ENCODE measurements at places on chromosomes 3 and 15.

DNA sequence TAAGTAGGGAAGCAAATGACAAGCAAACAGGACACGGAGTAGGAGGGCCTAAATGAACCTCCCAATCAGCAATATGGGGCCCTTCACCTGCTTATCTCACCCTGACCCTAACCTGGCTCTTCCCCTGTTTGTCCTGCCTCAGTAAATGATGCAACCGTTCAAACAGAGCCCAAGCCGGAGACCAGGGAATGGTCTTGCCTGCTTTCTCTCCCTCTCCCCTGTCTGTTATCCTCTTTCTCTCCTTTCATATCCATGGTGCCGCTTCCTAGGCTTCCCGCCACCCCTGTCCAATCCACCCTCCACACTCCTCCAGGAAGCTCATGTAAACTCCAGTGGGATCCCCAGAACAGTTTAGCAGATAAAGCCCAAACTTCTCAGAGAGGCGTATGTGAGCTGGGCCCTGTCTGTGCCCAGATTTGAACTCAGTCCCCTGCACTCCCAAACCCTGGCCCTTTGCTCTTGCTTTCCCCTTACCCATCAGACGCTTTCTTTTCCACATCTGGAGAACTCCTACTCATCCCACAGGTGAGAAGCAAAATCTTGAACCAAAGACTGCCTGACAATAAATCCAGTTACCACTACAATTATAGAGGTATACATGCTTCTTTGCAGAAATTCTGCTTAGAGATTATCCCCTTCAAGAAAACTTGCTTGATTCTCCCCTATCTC is 45.7 kb upstream of the STT3B start:
- DNase-seq: no peak

- no peak for DNase-seq
These were observed 75.9 kb downstream of the KLF13 start for GRCh38 chr15:31402511-31403056.

DNA sequence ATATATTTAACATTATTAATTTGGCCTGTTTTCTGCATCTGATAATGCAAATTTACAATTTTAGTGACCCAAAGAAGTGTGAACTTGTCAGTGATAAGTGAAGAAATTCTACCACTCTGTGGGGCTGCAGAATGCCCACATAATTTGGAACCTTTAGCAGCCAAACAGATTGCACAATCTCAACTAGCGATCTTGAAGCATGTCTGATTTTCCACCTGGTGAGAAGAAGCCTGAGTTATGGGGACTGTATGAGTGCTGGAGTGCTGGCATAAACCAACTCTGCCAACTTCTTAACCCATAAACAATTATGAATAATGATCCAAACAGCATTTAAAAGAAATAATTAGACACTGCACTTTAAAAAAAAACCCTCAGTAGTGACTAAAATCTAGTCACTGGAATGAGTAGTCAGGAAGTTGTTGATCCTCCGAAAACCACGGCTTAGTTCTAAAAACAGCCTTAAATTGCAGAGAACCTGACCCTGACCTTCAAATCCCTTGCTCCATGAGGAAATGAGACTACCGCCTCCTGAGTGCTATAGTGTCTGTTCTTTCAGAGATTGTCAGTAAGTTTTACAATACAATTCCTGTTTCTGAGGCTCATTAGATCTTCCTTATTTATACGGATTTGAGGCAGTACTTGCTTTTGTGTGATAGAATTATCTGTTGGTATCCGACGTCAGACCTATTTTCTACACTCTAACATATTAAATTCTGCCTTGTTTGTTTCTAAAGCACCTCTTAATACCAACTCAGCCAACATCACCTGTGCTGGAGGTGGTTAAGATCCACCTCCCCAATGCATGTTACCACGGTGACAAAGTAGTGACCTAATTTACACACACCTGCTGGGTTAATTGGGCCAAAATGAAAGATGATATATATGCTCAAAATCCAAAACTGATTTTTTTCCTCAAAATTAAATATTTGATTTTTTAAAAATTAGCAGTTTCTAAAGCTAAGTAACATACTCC is 267.7 kb downstream of the ZBTB20 start:
- DNase-seq: peak; percentile 57

DNA sequence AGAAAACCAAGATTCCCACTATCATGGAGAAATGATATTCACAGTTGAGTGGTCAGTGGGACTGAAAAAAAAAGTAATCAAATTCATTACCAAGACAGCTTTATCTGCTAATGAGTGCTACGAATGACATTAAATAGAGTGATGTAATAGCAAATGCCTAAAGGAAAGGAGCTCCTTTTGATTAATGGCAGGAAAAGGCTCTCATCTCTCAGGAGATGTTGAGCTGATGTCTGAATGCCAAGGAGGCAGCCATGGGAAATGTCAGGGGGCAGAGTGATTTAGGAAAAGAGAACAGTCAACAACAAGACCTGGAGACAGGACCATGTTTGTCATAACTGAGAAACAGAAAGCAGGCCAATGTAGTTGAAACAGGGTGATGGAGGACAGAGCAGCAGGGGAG is 96.7 kb upstream of the SNTN start:
- no peak for DNase-seq

DNA sequence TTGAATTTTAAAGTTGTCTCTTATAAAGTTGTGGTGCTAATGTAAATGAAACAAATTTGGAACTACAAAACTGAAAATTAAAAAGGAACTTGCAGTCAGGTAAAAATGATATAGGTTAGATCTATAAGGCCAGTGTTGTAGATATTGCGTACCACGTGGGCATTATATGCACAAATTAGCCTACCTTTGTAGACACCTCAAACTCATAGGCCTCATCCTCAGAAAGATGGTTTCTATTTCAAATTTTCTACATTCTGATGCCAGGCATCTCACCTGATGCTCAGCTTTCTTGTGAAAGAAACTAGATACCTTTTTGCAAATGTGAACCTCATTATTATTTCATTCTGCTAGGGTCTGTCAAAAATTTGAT is 25.6 kb downstream of the TMEM207 start:
- DNase-seq: no peak

GRCh38 chr3:157527131-157527881 is 24.1 kb upstream of the VEPH1 start:
- DNase-seq: peak; percentile 84

DNA sequence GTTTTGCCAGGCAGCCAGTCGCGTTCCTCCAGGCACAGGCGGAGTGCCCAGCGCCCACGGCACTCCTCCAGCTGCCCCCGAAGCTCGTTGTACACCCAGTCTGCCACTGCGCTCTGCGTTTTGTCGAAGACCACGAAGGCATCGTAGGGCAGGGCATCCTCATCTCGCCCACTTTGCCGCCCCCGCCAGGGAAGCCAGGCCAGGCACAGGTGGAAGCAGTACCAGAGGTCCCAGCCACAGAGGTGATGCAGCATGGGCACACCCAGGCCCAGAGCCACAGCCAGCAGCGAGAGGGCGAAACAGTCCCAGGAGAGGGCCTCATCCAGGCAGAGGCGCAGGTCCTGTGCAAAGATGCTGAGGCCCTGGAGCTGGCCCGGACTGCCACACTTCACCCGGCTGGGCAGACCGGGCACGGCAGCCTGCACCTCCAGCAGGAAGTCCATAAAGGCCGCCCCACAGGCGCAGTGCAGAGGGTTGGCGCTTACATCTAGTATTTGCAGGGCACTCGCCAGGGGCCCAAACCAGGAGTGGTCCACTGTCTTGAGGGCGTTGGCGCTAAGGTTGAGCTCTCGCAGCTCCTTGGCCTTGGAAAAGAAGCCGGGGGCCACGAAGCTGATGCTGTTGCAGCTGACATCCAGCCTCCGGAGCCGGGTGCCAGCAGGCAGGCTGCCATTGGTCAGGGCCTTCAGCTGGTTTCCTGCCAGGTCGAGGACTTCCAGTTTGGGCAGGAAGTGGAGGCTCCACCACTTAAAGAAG is 3.7 kb downstream of the TLR9 start:
- DNase-seq: no peak

DNA sequence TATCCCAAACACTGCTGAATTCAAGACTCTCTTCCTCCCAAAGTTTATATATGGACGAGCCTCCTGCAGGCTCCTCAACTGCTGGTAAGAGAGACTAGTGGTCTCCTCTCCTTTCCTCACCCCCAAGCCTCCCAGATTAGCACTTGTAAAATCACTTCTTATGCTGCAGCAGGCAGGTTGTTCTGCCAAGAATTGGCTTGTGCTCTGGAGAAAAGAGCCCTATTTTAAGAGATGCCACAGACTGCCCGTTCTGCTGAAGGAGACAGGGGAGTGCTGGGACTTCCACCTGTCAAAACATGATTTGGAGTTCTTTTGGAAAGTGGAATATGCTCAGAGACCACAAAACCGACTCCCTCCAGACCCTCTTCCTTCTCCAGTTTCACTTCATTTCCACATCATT is 230.9 kb upstream of the EIF1B start:
- no peak for DNase-seq

DNA sequence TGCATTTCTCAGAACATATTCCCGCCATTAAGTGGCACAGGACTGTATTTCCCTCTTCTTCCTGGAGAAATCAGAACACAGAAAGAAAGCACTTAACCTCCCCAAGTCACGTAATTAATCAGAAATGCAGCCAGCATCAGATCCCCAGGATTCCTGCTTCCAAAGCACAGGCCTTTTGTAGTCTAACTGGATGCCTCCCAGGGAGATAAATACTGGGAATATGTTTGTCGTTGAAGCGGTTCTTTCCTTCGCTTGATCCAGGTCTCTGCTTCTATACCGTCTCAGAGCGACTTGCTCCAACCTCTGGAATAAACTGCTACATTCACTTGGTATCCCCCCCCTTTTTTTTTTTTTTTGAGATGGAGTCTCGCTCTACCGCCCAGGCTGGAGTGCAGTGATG is 198.6 kb downstream of the KBTBD8 start:
- no peak for DNase-seq

DNA sequence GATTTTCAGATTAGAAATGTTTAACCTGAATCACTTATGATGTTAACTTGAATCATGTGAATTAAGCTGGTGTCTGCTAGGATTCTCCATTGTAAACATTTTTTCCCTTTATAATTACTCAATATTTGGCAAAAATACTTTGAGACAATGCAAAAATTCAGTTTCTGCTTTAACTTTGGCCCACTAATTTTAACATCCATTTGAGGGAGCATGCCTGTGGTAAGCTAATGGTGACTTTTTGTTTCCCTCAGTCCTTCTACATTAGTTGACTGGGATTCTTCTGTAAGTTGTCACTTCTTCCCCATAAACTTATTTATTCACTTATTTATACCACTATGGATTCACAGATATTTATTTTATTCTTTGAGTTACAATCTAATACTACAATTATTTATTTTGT is 59.3 kb downstream of the PIK3R4 start:
- no peak for DNase-seq

- no peak for DNase-seq
These were observed 55.4 kb downstream of the AGBL1 start for GRCh38 chr15:86135041-86135440.

DNA sequence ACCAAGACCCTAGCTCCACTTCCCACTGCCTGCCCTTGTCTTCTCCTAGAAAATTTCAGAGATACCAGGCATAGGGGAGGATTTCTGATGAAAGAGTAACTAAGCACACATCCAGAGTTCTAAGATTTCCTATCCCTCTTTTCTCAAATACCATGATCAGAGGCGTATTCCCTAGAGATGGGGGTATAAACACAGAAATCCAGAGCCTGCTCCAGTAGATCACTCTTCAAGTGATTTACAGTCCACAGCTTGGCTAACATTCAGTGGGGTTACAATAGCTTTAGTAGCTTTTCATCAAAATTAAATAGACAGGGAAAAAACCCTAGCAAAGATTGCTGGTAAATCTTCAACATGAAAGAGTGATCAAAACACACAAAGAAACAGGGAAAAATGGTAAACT is 800.7 kb upstream of the GRM7 start:
- DNase-seq: no peak

- no peak for DNase-seq
These were observed 96.8 kb downstream of the DUT start for GRCh38 chr15:48427960-48428547.

All from kidney tubule cell (primary cell).